ENCODE measurements at places on chromosomes 1 and 21.

DNA sequence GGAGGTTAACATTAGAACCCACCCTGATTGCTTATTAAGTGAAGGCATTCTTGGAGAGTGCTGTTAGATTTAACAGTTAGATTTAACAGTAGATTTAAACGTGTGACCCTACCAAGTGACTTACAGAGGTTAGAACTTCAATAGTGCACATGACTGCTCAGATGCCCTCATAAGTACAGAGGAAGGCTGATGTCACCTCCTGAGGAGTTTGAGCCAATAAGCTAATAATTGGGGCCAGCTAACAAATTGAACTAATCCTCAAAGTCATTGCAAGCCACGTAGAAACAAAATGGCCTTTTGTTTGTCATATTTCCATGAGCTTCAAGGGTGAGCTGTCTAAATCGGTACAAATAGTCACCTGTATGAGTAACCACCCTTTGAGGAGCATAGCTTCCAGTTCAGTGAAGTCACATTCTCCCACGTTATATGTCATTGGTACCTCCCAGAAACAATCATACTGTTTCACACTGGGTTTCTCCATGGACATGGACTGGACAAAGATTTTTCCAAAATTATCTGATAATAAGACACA, 11.7 kb downstream of the AVPR1B start:
- no peak for DNase-seq

- DNase-seq = no peak
Observed at GRCh38 chr1:11373895-11374747, 101.1 kb downstream of the UBIAD1 start.

DNA sequence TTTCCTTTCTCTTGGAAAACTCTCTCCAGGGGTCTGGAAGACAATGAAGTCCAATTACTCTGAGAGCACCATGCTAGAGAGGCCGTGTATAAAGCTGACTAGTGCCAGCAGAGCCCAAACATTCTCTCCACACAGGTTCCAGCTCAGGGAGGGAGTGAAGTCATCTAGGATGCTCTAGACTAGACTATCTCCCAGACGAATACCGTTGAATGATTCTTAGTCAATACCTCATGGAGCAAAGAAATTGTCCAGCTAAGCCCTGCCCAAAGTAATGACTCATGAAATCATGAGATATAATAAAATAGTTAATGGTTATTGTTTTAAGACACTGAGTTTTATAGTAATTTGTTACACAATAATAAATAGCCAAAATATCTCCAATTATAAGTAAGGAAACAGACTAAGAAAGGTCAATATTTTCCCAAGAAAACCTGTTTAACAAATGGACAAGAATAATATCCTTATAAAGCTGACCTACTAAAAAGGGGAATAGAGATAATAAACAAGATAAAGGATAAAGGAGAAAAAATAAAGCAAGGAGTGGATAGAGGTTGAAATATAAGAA, 163.9 kb upstream of the LRRC7 start:
- no peak for DNase-seq

- DNase-seq = no peak
Observed at GRCh38 chr1:7040969-7041695, 255.9 kb downstream of the CAMTA1 start.

DNA sequence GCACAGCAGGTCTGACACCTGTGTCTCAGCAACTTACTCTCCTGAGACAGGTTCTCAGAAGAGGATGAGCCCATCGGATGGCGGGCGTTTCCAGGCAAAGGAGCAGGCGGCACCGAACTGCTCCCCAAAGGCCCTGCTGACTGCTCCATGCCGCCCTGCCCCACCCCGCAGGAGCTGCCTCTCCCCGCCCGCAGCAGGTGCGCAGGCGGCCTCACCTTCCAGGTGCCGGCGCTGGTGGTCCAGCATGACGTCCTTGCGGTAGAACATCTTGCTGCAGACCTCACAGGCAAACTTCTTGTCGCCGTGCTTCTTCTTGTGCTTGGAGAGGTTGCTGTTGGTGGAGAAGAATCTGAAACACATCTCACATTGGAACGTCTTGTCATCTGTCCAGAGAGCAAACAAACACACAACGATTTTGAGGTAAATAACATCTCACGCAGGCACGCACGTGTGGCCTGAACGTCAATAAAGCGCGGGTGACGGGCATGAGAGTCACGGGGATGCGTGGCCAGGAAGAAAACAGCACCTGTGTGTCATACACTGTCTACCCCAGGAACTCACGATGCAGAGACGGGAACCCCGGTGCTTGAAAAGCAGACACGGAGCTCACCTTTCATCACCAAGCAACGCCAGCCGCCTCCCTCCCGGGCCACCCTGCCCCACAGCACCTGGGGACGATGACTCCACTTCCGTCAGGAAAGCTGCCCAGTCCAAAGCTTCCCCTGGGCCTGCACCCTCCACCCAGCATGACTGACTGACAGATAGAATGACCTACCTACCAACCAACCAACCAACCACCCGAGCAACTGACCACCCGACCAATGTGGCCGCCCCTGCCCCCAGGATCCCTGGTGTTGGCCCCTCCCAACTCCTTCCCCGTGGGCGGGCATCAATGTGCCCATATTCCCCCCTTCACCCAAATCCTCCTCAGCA, 50.9 kb downstream of the PRDM15 start:
- no peak for DNase-seq

- no peak for DNase-seq
Observed at GRCh38 chr1:48741380-48741779, 35.3 kb downstream of the BEND5 start.

DNA sequence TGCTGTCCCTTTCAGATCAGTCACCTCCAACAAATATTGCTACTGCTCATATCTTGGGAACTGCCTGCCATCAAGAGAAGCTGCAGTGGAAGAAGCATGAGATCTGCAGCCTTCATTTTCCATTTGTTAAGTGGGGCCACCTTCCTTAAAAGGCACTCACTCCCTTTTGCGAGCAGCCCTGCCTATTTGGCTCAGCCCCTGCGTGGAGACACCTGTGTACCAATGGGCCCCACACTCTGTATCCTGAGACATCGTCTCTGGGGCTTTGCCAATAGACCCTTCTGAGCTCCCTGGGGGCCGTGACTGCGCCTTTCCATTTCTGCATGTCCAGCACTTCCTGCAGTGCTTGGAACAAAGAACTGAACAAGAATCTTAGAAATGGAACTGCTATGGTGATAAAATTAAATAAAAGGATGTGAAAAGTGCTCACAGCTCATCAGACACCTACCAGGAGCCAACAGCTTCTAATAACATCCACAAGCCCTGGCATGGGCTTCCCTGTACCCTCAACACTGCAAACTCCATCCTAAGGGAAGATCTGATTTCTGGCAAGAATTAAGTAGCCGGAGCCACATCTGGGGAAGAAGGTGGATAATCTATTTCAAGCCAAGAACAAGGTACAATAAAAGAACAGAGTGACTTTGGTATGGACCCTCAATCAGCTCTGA, 36.7 kb downstream of the PARP1 start:
- no peak for DNase-seq

DNA sequence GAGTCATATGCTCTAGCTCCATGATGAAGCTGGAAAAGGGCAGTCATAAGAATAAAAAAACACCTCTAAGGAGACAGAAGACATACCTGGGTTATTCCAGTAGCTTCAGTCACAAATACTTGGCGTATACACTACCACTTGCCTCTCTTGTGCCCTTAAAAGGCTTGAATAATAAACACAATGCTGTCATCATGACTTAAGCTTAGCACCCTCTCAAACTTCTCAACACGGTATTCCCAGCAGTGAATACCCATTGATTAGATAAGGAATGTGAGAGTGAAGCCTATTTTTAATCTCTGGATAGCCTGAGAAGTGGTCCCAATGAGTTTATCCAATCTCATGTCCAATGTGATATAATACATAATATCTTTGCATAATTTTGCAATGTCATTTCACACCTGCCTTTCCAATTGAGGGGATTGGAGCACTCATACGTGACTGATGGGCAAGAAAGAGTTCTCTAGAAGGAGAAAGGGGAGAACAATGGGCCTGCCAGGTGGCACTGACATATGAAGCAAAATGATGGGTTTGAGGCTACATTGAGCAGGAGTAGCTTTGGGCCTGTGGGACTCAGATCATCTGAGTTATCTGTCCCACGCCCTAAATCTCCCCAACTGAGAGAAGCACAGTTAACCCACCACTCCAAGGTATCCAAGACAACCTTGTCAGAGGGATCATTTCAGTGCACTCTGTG, 298.6 kb upstream of the DAB1 start:
- DNase-seq = no peak

DNA sequence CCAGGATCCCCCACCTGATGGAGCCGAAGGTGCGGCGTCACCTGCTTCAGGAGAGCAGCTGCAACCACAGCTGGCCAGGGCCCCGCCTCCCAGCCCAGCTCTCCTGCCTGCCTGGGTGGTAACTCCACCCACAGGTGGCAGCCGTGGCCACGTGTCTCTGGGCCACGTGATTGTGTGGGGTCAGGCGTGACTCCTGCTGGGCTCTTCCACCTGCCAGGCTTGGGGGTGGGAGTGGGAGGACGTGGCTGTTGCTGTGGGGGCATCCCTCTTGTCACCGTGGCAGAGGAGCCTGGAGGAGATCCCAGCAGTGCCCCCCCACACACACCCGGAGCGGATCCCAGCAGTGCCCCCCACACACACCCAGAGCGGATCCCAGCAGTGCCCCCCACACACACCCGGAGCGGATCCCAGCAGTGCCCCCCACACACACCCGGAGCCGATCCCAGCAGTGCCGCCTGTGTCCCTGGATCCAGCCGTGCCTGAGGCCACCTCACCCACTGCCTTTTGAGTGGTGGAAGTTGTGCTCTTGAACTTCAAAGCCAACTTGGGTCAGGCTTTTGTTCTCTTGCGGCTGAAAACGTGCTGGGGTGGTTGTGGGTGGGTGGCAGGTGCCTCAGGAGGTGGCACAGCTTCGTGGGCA, 32.2 kb downstream of the POFUT2 start:
- DNase-seq = no peak

GRCh38 chr1:212466437-212466836, 33.7 kb downstream of the NENF start:
- no peak for DNase-seq

Data from muscle of back (tissue), 13 donors.